ENCODE measurements at places on chromosomes 11 and 22.

GRCh38 chr11:70398834-70399680 is 728 bp downstream of the CTTN start:
- DNase-seq: no peak

DNA sequence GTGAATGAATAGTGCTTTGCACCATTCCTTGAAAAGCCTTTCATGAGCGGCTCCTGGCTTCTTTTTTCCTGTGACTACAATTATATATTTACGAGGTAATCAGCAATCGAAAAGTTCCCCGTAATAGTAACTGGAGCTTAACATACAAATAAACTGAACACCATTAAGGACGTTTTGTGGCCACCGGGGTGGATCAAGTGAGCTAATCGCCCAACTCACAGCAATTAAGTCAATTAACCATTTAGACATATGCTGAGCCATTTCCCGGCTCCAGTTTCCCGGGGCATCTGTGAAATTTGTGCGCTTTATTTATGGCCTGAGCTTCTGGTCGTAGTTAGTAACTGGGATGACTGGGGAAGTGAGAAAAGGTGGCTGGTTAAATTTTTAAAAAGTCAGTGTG is 465.2 kb downstream of the MIAT start:
- DNase-seq: no peak

DNA sequence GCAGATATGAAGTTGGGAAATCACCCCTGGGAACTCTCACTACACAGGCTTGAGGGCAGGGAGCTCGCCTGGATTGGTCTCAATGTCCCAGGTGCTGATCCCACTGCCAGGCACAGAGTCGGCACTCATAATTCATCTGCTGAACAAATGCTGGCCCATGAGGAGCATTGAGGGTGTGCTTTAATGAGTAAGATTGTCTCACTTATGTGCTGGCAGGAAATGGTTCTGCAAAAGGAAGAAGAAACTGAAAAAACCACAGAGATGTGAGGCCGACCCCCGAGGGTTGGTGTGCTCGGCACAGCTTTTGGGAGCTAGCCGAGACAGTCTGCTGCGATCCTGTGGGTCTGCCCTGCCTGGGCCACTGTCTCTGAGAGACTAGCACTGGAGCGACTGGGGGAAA is 9.4 kb downstream of the PLAAT2 start:
- DNase-seq: no peak

GRCh38 chr11:48017105-48017830 is 36.9 kb downstream of the PTPRJ start:
- no peak for DNase-seq

GRCh38 chr22:19967850-19968449 is 26.3 kb upstream of the TXNRD2 start:
- no peak for DNase-seq

GRCh38 chr22:30648825-30649224 is 13.2 kb downstream of the SLC35E4 start:
- no peak for DNase-seq

- no peak for DNase-seq
These were observed 887.6 kb downstream of the OPCML start for GRCh38 chr11:132644520-132645239.

GRCh38 chr22:41401781-41402648 is 20.3 kb downstream of the TEF start:
- no peak for DNase-seq

GRCh38 chr11:34150494-34151151 is 45.2 kb downstream of the NAT10 start:
- no peak for DNase-seq

GRCh38 chr11:10076458-10077141 is 217.4 kb downstream of the SBF2 start:
- DNase-seq: peak; percentile 33

DNA sequence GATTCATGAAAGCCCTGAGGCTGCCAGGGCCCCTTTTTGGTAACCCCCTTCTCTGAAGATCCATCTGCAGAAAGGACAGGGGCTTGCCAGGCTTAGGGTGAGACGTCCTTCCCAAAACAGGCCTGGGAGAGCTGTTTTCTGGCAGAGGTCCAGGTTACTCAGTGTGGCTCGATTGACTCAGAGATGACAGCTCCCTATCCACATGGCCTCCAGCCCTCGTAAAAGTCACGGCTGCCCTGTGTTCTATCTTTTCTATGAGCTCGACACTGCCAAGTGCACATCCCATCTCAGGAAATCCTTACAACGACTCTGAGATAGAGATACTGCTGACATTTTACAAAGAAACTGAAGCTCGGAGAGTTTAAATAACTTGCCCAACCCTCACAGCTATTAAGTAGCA is 20.4 kb downstream of the ADAMTS8 start:
- DNase-seq: no peak

DNA sequence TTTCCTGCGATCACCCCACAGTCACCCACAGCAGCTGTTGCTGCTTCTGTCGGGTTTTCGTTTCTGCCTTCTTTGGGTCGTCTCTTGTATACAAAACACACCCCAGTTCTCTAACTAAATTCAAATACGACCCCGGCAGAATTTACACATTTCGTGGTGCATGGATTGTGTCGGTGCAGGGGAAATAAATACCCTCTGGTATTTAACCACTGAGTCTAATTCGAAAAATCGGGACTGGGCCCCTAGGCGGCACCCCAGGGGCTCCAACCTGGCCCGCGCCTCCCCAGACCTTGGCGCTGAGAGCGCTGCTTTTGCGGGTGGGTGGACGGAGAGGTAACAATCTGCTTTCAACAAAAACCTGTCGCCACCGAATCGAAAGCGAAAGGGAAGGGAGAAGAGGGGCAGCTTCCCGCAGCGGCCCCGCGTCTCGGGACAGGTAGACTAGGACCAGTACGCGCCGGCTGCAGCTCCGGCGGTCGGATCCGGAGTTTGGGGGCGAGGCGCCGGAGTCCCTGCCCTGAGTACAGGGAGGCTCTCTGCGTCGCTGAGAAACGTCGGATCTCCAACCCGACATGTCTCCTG is 4.4 kb downstream of the ALX4 start:
- DNase-seq: peak; percentile 37

GRCh38 chr22:19044381-19044780 is 77.8 kb downstream of the DGCR2 start:
- no peak for DNase-seq

DNA sequence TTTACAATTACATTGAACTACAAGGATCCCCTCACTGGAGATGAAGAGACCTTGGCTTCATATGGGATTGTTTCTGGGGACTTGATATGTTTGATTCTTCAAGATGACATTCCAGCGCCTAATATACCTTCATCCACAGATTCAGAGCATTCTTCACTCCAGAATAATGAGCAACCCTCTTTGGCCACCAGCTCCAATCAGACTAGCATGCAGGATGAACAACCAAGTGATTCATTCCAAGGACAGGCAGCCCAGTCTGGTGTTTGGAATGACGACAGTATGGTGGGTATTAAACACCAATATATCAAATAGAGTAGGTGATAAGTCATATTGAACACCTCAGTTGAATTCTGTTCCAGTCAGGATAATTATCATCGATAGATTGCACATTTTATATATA is 4.4 kb downstream of the FBXO7 start:
- DNase-seq: no peak

GRCh38 chr22:30348809-30349208 is 7.9 kb downstream of the SF3A1 start:
- DNase-seq: no peak

GRCh38 chr11:92129811-92130210 is 94.8 kb upstream of the FAT3 start:
- no peak for DNase-seq

DNA sequence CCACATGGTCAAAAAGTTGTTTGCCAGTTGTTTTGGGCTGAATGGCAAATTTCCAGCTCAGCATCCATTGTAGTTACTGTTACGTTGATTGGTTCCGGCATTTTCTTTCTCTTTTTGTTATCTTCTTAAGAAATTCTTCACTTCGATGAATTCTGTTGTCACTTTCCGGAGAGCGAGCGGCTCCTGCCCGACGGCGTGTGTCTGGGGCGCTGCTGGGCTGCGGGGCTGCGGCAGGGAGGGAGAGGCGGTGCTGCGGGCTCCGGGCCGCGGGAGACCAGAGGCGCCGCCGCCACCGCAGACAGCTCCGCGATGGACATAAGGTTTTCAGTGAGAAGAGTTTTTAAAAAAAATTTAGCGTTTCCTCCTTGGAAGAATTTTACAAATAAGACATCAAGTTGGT is 117.4 kb downstream of the RRM1 start:
- DNase-seq: no peak

DNA sequence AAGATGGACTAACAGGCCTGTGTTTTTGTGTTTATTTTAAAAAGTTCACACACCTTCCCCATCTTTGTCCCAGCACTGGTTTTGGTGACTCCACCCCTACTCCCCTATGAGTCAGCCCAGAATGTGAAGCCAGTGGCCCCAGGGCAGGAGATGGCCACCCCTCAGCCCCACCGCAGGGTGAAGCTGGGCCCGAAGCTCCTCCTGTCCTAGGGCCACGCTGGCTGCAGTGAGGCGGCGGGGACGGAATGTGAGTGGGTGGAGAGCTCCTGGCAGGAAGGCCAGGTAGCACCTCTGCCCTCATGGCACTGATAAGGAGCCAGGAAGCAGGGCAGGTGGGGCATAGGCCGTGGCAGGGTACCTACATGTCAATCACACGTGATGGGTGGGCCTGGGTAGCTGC is 39.9 kb downstream of the SGSM3 start:
- DNase-seq: no peak

GRCh38 chr22:25131198-25131887 is 68.3 kb upstream of the CRYBB3 start:
- DNase-seq: no peak

- DNase-seq: no peak
These were observed 16.5 kb upstream of the CDC42EP2 start for GRCh38 chr11:65298131-65298535.

DNA sequence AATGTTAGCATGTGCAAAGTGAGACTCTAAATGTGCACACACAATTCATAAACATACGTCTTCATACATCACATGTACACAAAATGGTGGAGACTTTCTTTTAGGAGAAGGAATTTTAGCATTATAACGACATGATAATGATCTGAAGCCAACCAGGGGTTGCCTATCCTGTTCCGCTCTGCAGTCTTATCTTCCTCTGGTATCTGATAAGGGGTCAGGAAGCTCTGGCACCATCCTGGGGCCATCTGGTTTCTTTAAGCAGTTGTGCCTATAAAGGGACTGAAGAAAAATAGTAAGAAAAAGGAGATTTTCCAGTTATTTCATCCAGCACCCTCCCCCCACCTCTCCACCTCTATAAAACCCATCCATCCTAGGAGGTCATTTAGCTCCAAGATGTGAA is 5.8 kb upstream of the NUP50 start:
- no peak for DNase-seq

DNA sequence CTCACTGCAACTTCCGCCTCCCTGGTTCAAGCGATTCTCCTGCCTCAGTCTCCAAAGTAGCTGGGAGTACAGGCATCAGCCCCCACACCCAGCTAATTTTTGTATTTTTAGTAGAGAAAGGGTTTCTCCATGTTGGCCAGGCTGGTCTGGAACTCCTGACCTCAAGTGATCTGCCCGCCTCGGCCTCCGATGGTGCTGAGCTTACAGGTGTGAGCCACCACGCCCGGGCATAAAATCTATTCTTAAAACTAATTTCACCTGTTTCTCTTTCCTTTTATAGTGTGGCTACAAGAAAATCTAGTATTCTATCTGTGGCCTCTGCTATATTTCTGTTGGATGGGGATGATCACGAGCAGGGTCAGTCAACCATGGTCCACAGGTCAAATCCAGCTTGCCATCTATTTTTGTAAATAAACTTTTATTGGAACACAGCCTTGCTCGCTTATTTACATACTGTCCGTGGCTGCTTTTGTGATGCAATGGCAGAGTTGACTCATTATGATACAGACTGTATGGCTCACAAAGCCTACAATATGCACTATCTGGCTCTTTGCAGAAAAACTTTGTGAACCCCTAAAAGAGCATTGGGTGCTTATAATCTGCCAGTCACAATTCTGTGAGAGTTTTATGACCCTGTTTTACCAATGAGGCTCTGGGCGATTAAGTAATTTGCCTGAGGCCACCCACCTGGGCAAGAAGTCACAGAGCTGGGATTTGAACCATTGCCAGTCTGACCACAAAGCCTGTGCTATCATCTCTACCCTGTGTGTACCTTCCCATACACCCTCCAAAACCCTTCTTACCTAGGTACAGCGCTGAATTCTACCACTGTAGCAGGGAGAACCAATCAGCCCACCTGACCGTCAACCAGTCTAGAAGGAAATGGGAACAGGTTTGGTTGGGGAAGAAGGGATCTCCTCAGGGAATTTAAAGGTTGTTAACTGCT is 28.3 kb downstream of the SLC1A2 start:
- peak; percentile 14 for DNase-seq

DNA sequence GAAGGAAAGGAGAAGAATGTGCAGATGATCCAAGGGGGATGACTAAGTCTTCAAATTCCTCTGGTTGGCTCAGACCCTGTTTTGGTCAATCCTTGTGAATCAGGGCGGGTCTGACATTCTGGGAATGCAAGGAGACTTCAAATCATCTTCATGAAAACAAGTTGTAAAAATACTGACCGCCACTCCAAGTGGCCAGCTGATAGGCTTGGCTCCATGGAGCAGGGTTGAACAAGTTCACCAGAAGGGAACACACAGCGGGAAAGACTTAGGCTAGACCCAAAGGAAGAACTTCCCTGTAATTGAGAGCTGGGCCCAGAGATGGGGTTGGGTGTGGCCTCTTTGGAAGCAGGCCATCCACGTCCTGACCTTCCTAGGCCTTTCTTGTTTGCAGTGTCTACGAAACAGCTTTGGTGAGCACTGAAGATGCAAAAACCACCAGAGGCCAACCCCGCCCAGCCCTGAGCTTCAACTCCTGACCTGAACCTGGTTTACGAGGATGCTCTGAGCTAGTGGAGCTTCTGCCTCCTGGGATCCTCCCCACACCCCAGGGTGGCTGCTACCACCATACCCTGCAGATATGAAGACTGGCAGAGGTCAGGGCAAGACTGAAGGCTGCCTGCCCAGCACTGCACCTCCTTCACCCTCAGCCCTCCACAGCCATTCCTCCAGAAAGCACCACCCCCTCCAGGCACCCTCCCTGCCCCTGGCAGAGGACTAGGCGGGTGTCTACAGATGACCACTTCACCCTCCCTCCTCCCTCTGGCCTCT is 26.1 kb downstream of the GDPD5 start:
- no peak for DNase-seq
